ENCODE measurements at places on chromosomes 7 and 10.

DNA sequence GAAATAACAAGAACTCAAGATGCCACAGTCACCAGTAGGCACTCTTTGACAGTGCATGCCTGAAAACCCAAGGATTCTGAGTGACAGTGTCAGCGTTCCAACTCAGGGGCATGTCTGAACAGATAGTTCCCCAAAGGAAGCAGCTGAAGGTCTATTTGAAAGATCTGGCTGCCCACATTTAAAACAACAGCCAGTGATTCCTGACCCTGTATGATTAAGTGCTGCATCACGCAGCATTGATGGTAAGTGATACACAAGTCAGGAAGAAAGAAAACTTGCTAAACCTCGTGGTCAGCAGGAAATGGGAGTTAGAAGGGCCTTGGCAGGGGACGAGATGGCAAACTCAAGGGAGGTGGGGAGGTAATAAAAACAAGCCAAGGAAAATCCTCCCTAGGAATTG is 1013.1 kb downstream of the TYW1 start:
- no peak for DNase-seq

DNA sequence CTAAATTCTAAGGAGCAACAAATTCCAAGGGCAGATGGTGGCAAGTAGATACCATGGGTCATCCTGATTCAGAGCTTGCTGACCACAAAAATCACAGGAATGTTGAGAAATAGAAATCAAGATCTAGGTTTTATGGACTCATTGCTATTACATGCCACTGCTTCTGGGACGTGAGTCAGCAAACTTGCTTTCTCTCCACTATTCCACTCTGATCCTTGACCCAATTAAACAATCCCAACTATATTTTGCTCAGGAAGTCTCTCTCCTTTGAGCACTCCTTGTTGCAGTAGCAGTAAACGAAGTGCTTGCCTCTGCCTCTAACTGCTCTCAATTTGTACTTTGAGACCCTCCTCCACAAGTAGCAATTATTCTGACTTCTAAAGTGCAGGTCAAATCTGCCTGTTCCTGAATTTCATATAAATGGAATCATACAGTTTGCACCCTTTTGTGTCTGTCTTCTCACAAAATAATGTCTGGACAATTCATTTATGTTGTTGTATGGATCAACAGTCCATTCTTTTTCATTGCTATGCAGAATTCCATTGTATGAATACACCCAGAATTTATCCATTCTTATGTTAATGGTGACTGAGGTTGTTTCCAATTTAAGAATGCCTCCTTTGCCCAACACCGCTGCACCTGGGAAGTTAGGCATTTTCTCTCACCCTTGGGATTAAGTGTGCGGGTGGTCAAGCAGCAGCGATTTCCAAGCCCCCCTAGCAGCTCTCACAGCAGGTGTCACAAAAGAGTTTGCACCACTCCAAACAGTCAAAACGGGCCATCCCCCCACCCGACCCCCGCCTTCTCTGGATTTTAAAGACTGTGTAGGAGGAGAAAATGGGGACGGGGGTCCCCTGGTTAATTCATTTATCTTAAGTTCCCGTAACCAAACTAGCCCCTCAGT is 35.9 kb downstream of the ACSM6 start:
- DNase-seq, result peak; percentile 41

GRCh38 chr10:29826221-29826620 is 191.4 kb upstream of the SVIL start:
- no peak for DNase-seq

- DNase-seq, result peak; percentile 56
Measured at GRCh38 chr7:16695621-16696237, 49.7 kb downstream of the BZW2 start.

DNA sequence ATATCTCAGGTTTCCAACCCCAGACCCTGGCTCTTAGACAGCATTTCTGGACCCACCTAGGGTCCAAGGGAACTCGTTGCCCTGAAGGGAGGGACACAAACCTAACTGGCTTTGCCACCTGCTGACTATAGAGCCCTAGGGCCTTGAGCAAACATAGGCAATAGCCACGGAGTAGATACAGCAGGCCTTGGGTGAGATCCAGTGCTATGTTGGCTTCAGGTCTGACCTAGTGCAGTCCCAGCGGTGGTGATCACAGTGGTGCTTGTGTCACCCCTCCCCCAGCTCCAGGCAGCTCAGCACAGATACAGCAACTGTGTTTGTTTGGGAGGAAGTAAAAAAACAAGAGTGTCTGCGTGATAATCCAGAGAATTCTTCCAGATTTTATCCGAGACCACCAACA is 9.7 kb upstream of the TNKS2 start:
- DNase-seq, result no peak

- no peak for DNase-seq
Measured at GRCh38 chr7:28116041-28116440, 64.6 kb downstream of the JAZF1 start.

- no peak for DNase-seq
Measured at GRCh38 chr10:81068460-81068859, 530.8 kb downstream of the SH2D4B start.

DNA sequence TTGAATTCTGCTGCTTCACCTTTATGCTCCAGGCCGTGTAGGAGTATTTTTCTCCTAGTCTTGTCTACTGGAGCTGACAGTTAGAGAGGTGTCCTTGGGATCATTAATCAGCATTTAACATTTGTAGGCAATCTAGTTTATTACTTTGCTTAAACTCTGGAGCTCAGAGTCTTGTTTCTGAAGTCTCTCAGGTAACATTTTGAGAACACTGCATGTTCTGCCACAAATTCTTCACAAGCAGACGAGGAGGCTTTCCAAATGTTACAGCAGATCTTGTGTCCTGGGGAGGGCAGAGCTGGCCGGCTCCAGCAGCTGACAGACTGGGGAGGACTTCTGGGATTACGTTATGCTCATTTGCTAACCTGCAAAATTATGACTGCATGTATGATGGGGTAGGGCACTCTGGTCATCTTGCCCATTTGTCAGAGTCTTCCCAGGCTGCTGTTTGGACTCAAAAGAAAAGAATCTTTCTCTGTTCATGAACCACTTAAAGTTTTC is 50.5 kb downstream of the GALNT17 start:
- no peak for DNase-seq

DNA sequence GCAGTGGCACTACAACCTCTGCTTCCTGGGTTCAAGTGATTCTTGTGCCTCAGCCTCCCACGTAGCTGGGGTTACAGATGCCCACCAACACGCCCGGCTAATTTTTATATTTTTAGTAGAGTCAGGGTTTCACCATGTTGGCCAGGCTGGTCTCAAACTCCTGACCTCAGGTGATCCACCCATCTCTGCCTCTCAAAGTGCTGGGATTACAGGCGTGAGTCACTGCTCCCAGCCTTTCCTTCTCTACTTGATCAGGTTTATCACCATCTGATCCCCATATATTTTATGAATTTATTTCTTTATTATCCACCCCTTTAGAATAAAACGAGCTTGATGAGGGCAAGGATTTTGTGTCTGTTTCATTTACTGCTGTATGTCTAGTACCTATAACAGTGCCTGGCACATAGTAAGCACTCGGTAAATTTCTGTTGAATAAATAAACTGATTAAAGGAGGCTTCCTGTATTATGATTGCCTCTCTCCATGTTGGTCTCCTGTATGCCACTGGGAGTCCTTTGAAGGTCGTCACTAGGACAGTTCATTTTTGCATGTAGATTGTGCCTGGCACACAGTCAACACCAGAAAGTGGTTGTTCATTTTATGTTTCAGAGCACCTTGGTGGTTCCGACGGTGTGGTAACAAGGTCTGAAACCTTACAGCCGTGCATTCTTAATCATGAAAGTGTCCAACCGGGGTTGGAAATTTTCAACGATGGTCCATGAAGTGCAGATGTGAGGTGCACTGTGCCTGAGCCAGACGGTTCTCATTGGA is 9.6 kb upstream of the EIF3A start:
- DNase-seq, result peak; percentile 39

- no peak for DNase-seq
Measured at GRCh38 chr10:14146025-14146424, 184.7 kb downstream of the FRMD4A start.

GRCh38 chr10:7592627-7593026 is 74.1 kb downstream of the ITIH5 start:
- no peak for DNase-seq

DNA sequence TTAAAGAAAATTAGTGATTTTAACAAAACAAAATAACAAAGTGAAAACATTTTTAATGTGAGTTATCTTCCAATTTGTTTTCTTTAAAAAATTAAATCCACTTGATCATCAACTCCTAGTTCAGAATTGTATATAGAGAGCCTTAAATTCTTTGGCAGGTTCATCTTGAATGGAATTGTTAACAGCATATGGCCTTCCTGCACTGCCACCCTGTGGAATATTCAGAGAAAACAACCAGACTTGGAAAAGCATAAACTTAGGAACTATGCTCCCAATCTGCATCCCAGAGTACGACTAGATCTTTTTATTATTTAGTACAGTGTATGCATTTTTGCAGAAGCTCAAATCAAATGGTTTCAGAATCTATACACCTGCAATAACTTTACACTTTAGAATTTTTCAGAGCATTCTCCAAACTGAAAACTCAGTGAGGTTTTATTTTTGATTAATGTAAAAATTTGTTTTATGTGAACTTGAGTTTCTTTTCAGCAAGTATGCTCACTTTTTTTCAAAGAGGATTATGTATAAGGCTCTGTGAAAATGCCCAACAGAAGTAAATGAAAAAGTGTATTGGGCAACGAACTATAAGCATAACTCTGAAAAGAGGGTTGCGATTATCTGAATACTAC is 44.9 kb upstream of the ANK3 start:
- peak; percentile 81 for DNase-seq

DNA sequence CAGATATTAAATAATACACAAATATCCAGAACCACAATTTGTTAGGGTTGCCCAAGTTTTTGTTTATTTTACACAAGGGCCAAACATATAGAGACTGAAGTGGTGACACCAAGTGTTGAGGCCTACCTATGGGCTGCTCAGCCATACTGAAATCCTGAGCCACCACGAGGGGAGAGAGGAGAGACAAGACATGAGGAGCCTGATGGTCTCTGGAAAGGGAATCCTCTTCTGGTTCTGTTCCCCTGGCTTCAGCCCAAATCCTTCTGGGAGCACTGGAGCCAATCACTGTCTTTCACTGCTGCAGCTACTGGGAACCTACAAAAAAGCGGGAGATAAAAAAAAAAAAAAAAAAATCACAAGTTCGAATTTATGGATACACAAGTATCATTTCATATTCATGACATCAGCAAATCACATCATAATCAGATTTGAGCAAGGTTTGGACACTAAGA is 1.9 kb downstream of the SKIDA1 start:
- peak; percentile 44 for DNase-seq

GRCh38 chr10:71840177-71840957 is 10.7 kb downstream of the PSAP start:
- peak; percentile 25 for DNase-seq

GRCh38 chr10:35838054-35838453 is 196.0 kb upstream of the FZD8 start:
- no peak for DNase-seq

GRCh38 chr7:155252892-155253501 is 44.7 kb upstream of the INSIG1 start:
- DNase-seq, result no peak

- DNase-seq, result peak; percentile 48
Measured at GRCh38 chr10:16779384-16779915, 37.8 kb downstream of the RSU1 start.

DNA sequence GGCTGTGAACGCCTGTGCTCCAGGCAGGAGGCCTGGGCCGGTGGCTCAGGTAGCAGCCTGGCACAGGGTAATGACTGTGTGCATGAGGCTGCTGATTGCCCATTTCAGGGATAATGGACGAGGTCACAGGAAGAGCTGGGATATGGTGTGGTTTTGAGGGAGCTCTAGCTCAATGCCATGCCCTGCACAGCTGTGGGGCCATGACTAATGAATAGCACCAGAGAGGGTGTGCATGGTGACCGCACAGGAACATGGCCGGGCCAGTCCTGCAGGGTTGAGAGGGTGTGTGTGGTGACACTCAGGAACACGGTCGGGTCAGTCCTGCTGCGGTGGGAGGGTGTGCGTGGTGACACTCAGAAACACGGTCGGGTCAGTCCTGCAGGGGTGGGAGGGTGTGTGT is 21.8 kb downstream of the NKX6-2 start:
- DNase-seq, result no peak

DNA sequence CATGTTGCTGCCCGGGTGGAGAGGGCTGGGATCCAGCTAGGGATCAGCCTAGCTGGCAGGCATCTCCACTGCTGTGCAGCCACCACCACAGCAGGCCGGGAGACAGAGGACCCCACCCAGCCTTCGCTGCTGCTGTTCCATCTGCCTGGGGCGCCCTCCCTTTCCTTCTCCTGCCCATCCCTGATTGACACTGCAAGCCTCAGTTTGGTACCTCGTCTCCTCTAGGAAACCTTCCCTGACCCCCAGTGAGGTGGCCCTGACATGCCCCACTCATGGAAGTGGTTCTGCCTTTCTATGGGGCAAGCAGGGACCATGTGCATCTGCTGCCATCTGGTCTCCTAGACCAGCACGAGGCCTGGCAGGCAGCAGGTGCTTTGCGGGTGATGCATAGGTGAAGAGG is 30.4 kb upstream of the DPYSL4 start:
- DNase-seq, result no peak

DNA sequence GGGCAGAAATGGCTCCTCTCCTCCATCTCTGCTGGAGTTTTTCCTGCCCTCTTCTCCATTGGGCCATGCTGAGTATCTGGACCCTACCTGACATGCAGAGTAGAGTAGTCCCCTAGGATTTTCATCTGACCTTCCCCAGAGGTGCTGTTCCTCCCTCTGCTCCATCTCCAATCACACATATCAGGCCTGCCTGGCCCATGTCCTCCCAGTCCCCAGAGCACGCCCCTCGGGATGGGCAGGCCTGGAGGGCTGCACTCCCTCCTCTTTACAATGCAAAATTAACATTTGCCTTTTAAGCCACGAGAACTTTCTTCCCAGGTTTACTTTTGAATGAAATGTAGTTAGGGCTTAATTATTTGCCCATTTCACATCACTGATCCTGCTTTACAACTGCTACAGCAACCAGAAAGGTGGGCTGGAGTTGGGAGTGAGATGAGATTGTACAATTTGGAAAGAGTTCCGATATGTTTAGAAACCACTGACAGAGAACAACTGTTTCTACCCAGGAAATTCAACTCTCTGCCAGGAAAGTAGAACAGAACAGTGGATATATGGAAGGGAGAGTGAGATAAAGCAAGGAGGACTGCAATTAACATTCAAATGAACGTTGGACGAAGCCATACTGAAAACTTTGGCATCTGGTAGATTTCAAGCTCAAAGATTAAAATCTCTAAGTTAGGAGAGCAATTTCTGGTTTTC is 184.0 kb upstream of the HABP2 start:
- no peak for DNase-seq

GRCh38 chr10:32433542-32433941 is 12.4 kb upstream of the CCDC7 start:
- DNase-seq, result no peak

- DNase-seq, result no peak
Measured at GRCh38 chr7:9945857-9946256, 1027.8 kb upstream of the PHF14 start.

GRCh38 chr7:155002411-155003091 is 373 bp downstream of the PAXIP1 start:
- peak; percentile 30 for DNase-seq

- DNase-seq, result no peak
Measured at GRCh38 chr10:29670761-29671160, 36.0 kb upstream of the SVIL start.

All from OCI-M1 (cell line).